Left lung (tissue), 14 donors: ENCODE measurements at places on chromosomes 5 and 9. TPM values are rescaled to one million over a fixed set of nuclear protein-coding genes. Genes with fewer than 3 reads are reported as not detected.

- DNase-seq: no peak
These were observed 17.4 kb upstream of the C9orf72 start for GRCh38 chr9:27590651-27591050.

- peak; percentile 22 for DNase-seq
These were observed 268.3 kb downstream of the GADD45G start for GRCh38 chr9:89872913-89873707.

- no peak for DNase-seq
These were observed 100.0 kb upstream of the IL6ST start for GRCh38 chr5:56094579-56095361.

GRCh38 chr5:4313138-4313537 is 717.5 kb downstream of the IRX1 start:
- DNase-seq: no peak

GRCh38 chr9:18855656-18856055 is 177.4 kb downstream of the SAXO1 start:
- DNase-seq: no peak

GRCh38 chr9:109031241-109031640 is 17.9 kb upstream of the CTNNAL1 start:
- no peak for DNase-seq

DNA sequence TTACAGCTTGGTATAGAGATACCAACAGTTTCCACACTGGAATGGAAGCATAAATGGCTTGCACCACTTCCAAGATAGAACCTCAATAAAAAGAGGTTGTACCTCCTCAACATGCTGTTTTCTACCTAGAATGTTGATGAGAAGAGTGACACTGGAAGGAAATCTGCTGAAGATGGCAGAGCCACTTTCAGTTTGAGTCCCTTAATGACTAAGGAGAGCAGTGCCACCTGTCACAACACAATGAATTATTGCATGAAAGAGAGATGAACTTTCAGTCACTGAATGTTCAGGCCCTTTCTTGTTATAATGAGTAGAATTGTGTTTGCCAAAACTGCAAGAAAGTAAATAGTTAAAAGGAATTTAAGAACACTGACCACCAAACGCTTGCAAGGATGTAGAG is 958.5 kb downstream of the DTWD2 start:
- DNase-seq: no peak

DNA sequence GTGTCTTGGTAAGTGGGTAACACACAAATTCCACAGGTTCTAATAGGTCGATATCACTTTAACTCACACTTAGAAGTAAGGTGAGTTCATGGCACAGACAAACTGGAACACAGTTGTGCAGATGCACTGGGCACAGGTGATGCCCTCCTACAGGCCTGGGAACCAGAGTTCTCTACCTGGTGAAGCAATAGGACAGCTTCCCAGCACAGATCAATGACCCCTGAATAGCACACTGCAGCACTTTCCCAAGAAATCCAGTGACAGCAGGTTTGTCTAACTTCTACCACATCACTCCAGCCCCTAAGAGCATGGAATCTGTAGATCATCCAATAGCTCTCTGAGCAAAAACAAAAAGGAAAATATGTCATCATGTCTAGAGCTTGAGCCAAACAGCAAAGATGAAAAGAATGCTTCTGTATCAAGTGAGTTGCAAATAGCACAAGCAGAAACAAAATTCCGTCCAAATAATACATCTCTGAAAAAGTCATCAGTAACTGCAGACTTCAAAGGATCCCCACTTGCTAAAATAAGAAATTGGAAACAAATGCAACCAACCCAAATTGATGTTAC is 33.5 kb downstream of the MOCS2 start:
- no peak for DNase-seq

DNA sequence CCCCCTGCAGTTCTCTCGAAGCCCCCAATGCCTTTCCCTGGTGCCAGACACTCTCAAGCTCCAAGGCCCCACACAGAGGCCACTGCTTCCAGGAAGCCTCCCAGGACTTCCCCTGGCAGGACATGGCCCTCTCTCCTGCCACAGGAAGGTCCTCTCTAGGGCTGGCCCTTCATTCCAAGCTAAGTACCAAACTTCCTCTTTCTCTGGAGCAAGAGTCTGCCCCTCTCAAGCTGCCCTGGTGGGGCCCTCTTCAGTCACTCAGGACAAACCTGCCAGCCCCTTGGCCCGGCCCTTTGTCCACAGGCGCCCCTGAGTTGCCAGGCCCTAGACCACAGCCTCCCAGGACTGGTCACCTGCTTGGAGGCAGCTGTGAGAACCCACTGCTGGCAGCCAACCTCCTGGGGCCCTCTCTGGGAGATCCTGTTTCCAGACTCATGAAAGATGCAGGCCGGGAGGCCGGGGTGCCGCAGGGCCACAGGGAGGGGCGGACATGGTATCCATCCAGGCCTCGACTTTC is 6.6 kb downstream of the NINJ1 start:
- DNase-seq: peak; percentile 63

- no peak for DNase-seq
These were observed 129.5 kb downstream of the NIPBL start for GRCh38 chr5:37005946-37006540.

DNA sequence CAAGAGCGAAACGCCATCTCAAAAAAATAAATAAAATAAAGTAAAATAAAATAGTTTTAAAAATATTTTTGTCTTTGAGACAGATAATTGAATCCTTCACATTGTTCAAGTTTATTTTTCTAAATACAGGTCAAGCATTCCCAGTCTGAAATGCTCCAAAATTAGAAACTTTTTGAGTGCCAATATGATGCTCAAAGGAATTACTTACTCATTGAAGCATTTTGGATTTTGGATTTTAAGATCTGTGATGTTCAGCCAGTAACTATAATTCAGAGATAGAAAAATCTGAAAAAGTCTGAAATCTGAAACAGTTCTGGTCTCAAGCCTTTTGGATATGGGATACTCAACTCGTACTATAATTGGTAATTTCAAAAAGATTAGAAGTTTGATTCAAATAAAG is 39.8 kb downstream of the RBM27 start:
- no peak for DNase-seq

DNA sequence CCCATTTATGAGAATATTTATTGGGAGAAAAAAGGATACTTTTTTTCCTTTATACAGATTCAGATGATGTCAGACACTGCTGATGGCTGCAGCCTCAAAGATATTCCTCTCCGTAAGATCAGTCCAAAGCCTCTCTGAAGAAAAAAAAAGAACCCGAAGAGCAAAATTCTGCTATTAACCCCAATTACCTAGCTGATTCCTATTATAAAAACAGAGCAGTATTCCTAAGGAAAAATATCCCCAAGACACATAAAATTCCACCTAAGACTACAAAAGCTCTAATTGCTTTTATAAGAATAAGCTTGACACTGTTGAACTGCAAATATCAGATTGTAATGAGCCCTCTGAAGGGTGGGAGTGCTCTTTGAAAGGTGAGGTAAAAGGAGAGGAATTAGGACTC is 138.7 kb downstream of the CDH6 start:
- DNase-seq: no peak

DNA sequence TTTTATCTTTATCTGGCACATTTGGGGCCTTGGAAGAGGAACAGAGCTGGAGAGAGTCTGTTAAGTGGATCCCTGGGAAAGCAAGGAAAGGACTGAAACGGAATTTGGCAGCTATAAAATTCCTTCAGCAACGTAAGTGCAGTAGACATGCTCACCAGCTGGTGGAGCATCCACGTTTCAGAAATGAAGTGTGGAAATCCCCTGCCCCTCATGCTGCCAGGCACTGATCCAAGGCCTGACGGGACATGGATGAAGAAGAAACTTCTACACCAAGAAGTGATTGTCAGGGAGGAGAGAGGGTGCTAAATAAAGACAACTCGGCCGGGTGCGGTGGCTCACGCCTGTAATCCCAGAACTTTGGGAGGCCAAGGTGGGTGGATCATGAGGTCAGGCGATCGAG is 209.3 kb downstream of the ROR2 start:
- peak; percentile 53 for DNase-seq

DNA sequence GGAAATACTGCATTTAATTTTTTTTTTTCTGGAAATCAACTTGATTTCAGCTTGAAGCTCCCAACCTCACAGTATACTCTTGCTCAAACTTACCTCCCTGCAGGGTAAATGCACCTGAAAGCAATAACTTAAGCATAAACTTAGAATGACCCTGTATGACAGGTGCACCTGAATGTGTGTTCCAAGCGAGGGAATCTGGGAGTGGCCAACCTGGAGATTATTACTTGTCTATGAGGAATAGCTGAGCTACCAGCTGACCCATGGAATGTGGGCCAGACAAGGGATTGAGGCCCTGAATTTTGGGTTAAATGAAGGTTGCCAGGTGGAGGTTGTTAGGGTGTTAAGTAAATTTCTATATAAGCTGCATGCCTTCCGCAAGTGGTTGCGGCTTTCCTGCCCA is 140.6 kb downstream of the OSTF1 start:
- no peak for DNase-seq

GRCh38 chr9:133803028-133803585 is 65.0 kb upstream of the SARDH start:
- DNase-seq: no peak

GRCh38 chr5:177307544-177308363 is 3.9 kb downstream of the MXD3 start:
- no peak for DNase-seq

DNA sequence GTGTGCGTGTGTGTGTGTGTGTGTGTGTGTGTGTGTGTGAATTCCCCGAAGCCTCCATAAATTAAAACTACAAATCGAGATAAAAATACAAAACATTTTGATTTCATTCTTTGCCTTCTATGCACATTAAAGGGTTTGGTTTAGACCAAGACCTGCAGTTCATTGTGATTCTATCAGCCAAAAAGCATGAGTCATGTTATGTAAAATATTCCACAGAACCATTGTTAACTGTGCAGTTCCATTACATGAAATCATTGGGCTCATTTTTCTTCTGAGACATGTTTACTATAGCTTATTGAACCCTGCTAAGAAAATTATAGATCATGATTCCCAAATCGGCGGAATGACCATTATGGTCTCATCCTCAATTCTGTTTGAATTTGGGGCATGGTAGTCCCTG is 11.7 kb downstream of the CAVIN4 start:
- DNase-seq: no peak

DNA sequence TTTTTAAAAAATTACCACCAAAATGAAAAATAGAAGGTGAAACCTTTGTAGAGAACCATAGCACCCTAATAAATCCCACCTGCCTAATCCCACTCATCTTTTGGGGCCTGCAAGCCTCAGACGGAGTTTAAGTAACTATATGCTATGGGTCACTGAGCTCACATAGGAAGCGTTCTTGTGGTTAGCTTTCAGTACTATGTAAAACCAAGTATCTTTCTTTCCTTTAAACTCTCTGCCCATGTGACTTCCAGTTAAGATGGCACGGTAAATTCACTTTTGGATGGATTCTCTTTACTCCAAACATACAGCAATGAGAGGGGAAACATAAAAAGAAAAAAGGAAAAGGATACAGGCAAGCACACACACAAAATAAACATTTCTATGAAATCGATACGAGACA is 50.9 kb downstream of the FANCC start:
- DNase-seq: no peak

DNA sequence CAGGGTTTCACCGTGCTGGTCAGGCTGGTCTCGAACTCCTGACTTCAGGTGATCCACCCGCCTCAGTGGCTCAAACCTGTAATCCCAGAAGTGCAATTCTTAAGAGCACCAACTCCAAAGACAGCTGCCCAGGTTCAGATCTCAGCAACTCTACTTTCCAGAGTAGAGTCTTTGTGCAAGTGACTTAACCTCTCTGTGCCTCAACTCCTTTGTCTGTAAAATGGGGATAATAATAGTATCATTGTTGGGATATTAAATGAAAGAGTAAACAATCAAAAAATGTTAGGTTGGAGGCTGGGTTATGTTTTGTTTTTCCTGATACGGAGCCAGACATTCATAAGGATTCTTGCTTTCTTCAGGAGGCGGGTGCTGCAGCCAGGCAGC is 45.0 kb downstream of the FOXI1 start:
- DNase-seq: no peak

GRCh38 chr9:36781533-36781932 is 208.8 kb downstream of the MELK start:
- DNase-seq: no peak

- DNase-seq: no peak
These were observed 23.2 kb upstream of the LRRC14B start for GRCh38 chr5:167982-168660.

- DNase-seq: no peak
These were observed 442.6 kb downstream of the SEMA5A start for GRCh38 chr5:9103290-9103689.

GRCh38 chr5:38433160-38433861 is 123.1 kb downstream of the LIFR start:
- DNase-seq: no peak

GRCh38 chr9:114375386-114376175 is 12.2 kb downstream of the AKNA start:
- DNase-seq: no peak

DNA sequence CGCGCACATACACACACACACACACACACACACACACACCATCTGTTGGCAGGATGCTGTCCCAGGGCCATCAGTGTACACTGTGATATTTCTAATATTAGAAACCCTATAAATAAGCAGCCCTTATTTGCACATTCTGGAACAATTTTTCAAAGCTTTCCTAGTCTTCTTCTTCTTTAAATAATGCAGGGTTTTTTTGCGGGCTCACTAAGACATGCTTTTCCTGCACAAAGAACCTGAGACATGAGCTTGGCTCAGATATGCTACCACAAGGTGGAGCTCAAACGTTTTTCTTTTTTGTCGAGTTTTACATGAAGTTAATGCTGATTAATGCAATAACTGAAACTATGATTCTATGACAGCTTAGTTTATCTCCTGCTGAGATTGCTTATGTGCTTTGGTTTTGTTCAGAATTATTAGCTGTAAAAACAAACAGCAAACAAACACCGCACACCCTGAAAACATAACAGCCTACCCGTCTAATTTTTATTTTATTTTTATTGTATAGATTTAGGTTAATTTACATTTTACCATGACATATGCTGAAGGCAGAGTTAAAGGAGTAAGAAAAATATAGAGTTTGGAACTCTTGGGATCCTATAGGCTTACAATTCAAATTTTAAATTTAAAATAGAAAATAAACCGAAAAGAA is 95.8 kb downstream of the ALDH1A1 start:
- DNase-seq: no peak

PCDHGA4 gene
- total RNA-seq: 2.6 TPM

QRFP gene
- not detected for total RNA-seq

TAF1L gene
- total RNA-seq: 0.03 TPM

CCL27 gene
- 0.67 TPM for total RNA-seq

C5orf58 gene
- total RNA-seq: not detected
